ENCODE measurements at places on chromosomes 11 and 22. TPM values are rescaled to one million over a fixed set of nuclear protein-coding genes. Genes with fewer than 3 reads are reported as not detected.

The B3GAT1 gene
- polyA plus RNA-seq: 1.3 TPM

The ROBO4 gene
- polyA plus RNA-seq: 19.6 TPM

The SEPTIN3 gene
- polyA plus RNA-seq: 7.5 TPM

The OR4D9 gene
- polyA plus RNA-seq: 0.05 TPM

The PGA5 gene
- polyA plus RNA-seq: 0.21 TPM

The MS4A5 gene
- polyA plus RNA-seq: not detected

The ZNF70 gene
- polyA plus RNA-seq: 7.7 TPM

The TESMIN gene
- polyA plus RNA-seq: 15.6 TPM

The TEX12 gene
- not detected for polyA plus RNA-seq

The NRGN gene
- polyA plus RNA-seq: 17.4 TPM

The SAA4 gene
- not detected for polyA plus RNA-seq
